Activated CD8-positive, alpha-beta memory T cell treated with anti-CD3 and anti-CD28 coated beads for 4 hours (primary cell): ENCODE measurements at places on chromosomes 4 and X.

- no peak for DNase-seq
These were observed 202.2 kb upstream of the ETNPPL start for GRCh38 chr4:108965016-108965415.

GRCh38 chr4:6343939-6344408 is 74.3 kb downstream of the WFS1 start:
- DNase-seq, result no peak

GRCh38 chr4:26812049-26812714 is 48.5 kb upstream of the STIM2 start:
- no peak for DNase-seq

GRCh38 chr4:155208258-155209054 is at the start of gene NPY2R:
TSS of gene NPY2R (plus strand) at chr4:155208636. CDS start at chr4:155213940, 5,304 bp downstream.
- DNase-seq, result no peak

DNA sequence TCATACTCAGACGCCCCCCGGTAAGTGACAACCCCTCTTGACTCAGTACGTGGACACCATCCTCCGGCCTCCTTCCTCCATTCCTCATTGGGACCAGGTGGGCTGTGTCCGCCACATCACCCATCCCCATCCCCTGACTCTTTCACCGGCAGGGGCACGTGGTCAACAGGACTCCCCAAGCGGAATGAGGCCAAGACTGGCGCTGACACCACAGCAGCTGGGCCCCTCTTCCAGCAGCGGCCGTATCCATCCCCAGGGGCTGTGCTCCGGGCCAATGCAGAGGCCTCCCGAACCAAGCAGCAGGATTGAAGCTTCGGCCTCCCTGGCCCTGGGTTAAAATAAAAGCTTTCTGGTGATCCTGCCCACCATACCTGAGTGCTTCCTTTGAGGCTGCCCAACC is 5.0 kb downstream of the PQBP1 start:
- no peak for DNase-seq

DNA sequence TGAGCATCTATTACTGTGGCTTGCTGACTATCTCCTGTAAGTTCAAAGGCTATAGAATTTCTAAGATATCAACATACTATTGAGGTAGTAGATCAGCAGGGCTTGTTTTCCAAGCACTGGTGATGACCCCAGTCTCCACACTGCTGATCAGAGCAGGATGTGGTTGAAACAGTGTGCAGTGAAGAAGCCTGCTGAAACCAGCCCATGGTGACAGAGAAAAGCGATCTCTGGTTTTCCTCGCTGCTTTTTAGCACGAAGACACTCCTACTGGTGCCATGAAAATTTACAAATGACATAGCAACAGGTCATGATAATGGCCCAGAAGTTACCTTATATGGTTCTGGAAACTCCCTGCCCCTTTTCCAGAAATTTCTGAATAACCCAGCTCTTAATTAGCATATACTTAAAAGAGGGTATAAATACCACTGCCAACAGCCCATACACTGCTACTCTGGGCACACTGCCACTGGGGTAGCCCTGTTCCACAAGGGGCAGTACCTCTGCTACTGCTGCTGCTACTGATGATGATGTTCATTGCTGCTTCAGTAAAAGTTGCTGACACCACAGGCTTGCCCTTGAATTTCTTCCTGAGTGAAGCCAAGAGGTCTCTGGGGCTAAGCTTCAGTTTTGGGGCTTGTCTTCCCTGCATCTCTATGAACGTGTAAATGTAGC is 1689.5 kb upstream of the PCDH10 start:
- no peak for DNase-seq

GRCh38 chrX:27797575-27797974 is 10.2 kb upstream of the MAGEB10 start:
- DNase-seq, result no peak

DNA sequence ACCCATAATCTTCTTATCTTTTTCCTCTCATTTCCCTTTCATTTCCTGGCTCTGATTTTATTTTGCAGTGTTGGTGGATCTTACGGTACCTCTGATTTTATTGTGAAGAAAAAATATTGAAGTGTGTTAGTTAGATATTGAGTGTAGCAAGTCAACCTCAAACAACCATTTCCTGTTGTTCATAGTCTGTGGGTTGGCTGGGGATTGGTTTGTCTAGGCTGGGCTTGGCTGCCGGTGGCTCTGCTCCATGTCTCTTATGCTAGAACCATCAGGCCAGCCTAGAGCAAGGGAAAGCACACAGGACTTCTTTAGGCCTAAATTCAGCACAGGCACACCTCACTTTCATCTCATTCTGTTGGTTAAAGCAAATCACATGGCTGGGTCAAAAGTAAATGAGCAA is 383.1 kb upstream of the LCORL start:
- DNase-seq, result no peak

DNA sequence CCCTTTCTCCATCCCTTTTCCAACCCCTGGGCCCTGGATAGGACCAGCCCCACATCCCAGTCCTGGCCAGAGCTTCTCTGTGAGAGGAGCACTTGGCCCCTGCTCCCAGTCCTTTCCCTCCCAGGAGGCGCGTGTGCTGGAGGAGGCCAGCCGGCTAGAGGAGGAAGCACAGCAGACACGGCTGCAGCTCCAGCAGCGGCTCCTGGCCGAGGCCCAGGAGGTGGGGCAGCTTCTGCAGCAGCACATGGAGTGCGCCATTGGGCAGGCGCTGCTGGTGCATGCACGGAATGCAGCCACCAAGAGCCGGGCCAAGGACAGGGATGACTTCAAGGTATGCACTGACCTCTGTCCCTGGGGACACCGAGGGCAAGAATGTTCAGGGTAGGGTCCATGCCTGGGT is 87.5 kb downstream of the EVC start:
- no peak for DNase-seq

DNA sequence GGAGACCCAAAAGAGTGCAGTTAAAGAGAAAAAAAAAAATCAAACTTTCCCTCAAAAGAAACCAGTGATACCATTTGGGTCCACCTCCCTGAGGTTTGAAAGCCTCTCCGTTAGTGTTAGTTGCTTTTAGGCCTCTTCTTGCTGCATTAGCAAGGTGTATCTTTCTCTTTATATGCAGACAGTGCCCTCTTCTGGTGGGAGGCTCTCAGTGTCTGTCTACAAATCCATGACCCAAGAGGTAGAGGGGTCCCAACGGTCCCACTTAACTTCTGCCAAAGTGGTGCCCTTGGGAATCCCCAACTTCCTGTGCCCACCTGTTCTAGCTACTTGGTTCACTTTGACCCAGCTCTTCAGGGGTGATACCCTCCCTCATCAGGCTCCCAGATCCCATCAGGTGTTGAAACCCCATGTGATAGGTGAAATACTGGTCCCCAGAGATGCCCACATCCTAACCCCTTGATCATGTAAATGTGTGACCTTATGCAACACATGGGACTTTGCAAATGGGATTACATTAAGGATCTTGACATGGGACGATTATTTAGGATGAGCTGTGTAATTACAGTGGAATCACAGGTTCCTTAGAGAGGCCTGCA is 63.7 kb upstream of the CD99 start:
- DNase-seq, result no peak

GRCh38 chr4:78297116-78297800 is 240.1 kb downstream of the FRAS1 start:
- DNase-seq, result no peak
